ENCODE measurements at places on chromosomes 11 and 22.

DNA sequence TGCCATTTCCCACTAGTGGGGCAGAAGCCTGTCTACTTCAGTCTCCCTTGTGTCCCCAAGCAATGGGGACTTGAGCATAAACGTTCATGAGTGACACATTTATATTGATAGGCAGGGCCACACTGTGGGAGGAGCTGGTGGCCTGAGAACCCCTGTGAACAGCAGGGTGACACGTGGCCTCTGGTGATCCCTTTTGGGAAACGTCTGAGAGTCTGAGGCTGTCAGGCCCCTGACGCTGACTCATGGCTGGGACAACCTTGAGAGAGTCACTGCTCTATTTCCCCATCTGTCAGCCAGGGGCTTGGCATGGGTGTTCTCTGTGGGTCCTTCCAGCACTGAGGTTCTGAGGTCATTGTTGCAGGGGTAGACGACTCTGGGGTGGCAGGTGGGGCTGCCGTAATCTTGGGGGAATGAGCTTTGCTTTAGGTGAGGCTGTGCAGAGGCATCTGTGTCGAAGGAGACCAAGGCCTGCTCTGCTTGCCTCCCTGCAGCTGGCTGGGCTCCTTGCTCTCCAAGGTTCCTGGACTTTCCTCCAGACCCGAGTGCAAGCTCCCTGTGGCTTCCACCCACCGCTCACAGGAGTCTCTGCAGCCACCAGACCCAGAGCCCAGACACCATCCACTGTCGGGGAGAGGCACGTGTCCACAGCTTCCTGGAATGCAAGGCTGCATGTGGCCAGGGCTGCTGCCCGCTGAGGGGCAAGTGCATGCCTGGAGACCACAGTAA, 54.7 kb downstream of the SMIM38 start:
- no peak overlapping the region for H3K4me3 ChIP-seq
- H3K36me3 ChIP-seq, result no peaks in the 10 kb centered on the region
- no peaks in the 10 kb centered on the region for H3K4me1 ChIP-seq
- no peaks in the 10 kb centered on the region for H3K27me3 ChIP-seq

DNA sequence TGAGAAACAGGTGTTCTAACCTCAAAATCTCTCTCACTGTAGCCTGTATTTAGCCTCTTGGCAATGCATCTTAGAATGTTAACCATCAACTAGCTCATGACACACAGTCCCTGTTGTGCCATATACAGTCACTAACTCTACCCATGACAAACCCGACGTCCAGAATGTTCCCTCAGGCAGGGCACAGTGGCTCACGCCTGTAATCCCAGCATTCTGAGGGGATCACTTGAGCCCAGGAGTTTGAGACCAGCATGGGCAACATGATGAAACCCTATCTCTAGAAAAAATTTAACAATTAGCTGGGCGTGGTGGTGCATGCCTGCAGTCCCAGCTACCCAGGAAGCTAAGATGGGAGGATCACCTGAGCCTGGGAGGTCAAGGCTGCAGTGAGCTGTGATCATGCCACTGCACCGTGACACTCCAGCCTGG, 18.2 kb upstream of the CCDC34 start:
- H3K4me3 ChIP-seq, result no peak overlapping the region
- no peaks in the 10 kb centered on the region for H3K27me3 ChIP-seq
- no peaks in the 10 kb centered on the region for H3K36me3 ChIP-seq
- no peak overlapping the region for H3K27ac ChIP-seq
- H3K4me1 ChIP-seq, result no peaks in the 10 kb centered on the region
- no peak for DNase-seq

GRCh38 chr11:68664906-68665305, 19.4 kb upstream of the GAL start:
- no peaks in the 10 kb centered on the region for H3K4me1 ChIP-seq
- H3K4me3 ChIP-seq, result no peak overlapping the region

DNA sequence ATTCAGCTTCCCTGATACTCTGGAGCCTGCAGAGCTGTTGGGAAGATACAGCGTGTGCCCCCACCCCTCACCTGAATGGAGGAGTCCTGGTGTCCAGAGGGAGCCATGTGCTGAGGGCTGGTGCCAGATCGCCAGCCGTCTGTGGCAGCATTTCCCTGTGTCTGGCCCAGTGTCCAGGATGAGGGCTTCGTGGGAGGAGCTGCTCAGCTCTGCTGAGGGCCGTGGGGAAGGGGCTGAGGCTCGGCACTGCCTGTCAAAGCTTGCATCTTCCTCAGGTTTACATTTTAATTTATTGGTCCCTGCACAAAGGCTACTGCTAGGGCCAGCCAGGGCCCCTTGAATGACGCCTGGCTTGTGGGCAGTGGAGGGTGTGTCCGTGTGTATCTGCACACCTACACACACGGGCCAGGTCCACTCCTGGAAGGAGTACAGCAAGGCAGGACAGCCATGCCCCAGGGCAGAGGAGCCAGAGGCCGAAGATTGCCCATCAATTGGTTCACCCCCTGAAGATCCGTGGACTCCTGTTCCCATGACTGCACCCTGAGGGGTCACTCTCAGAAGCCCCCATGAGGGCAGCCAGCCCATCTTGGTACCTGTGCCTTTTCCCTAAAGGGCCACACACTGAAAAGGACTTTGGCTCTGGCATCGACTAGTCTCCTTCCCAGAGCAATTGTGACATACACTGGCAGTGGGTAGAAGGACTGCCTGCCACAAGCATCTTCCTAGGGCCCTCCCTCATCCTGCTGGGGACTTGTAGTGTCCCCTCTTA, 107.7 kb upstream of the PARVA start:
- no peak overlapping the region for H3K4me3 ChIP-seq
- H3K27ac ChIP-seq, result no peak overlapping the region
- no peaks in the 10 kb centered on the region for H3K36me3 ChIP-seq
- no peaks in the 10 kb centered on the region for H3K27me3 ChIP-seq
- no peak for DNase-seq
- no peaks in the 10 kb centered on the region for H3K4me1 ChIP-seq

DNA sequence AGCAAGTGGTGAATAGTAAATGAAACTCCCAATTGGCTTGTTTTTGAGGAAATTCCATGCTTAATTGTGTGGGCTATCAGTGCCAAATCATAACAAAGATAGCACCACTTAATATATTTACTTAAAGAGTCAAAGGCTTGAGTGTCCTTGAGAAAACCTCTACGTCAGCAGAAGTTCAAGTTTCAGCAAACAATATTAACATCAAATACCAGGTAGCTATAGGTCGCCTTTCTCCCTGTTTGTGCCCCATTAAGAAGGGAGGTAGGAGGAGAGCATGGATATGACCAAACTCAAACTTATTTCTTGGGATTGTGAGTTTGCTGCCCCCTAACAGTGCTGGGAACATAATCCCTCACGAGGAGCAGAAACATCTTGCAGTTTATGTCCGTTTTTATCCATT, 105.6 kb upstream of the SYN3 start:
- no peak for DNase-seq
- H3K27me3 ChIP-seq, result no peaks in the 10 kb centered on the region
- H3K36me3 ChIP-seq, result no peaks in the 10 kb centered on the region
- H3K4me3 ChIP-seq, result no peak overlapping the region
- no peak overlapping the region for H3K27ac ChIP-seq

GRCh38 chr11:11261629-11262028, 91.4 kb downstream of the CSNK2A3 start:
- no peaks in the 10 kb centered on the region for H3K27me3 ChIP-seq
- no peak overlapping the region for H3K27ac ChIP-seq
- H3K36me3 ChIP-seq, result no peaks in the 10 kb centered on the region
- DNase-seq, result no peak
- H3K4me3 ChIP-seq, result no peak overlapping the region

DNA sequence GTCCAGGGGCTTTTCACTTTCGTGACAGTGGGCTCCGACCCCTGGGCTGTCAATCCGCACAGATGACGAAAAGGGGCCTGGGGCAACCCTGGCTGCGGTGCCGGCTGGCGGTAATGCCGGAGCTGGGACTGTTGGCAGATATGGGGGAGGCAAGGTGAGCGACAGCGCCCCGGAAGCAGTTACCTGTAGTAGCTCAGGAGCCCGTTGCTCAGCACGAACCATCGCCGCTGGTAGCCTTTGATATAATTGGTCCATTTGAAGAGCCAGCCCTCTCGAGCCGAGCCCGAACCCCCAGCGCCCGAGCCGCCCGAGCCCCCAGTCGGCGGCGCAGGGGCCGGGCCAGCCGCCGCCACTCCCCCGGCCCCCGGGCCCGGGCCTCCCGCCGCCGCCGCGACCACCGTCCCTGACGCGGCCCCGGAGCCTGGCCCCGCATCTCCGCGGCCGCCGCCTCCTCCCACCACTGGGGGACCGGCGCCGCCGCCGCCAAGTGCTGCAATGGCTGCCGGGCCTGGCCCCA, 396 bp downstream of the OSBP start:
- H3K4me3 ChIP-seq, result peak overlapping the region; percentile 75
- peak; percentile 51 for DNase-seq
- H3K36me3 ChIP-seq, result peaks cover 2% of the 10 kb centered on the region
- H3K27me3 ChIP-seq, result no peaks in the 10 kb centered on the region
- H3K27ac ChIP-seq, result peak overlapping the region; percentile 63

- H3K36me3 ChIP-seq, result no peaks in the 10 kb centered on the region
- no peak overlapping the region for H3K27ac ChIP-seq
- peak; percentile 99 for DNase-seq
- peaks cover 12% of the 10 kb centered on the region for H3K4me1 ChIP-seq
- H3K27me3 ChIP-seq, result no peaks in the 10 kb centered on the region
- no peak overlapping the region for H3K4me3 ChIP-seq
Measured at GRCh38 chr11:11992257-11993212, 15.9 kb downstream of the DKK3 start.

DNA sequence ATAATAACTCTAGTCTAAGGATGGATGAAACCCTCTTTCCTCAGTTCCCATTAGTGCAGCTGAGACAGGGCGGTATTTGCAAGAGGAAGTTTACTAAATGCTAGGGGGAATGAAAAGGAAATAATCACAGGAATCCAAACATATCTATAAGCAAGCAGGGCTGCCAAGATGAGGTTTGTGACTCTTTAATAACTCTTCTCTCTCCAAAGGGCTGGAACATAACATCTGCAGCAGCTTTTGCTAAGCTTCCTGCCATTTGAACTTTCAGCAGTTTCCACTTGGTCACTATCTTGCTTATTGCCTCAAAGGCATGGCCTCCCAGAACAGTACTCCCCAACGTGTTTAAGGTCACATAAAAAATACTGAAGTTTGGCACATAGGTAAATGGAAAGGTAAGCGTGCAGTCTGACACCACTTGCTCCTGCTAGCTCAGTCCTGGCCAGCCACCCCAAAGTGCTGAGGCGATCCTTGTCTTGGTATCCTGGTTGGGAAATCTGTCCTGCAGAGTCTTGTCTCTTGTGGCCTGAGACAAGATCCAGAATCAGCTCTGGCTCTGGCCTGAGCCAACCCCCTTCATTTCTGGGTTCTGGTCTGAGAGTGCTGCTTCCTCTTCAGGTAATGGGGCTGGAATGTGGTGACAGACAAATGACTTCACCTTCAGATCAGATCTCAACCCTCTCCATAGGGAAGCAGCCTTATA, 81.8 kb downstream of the KCNC1 start:
- DNase-seq, result peak; percentile 89
- H3K27me3 ChIP-seq, result no peaks in the 10 kb centered on the region
- no peak overlapping the region for H3K4me3 ChIP-seq

DNA sequence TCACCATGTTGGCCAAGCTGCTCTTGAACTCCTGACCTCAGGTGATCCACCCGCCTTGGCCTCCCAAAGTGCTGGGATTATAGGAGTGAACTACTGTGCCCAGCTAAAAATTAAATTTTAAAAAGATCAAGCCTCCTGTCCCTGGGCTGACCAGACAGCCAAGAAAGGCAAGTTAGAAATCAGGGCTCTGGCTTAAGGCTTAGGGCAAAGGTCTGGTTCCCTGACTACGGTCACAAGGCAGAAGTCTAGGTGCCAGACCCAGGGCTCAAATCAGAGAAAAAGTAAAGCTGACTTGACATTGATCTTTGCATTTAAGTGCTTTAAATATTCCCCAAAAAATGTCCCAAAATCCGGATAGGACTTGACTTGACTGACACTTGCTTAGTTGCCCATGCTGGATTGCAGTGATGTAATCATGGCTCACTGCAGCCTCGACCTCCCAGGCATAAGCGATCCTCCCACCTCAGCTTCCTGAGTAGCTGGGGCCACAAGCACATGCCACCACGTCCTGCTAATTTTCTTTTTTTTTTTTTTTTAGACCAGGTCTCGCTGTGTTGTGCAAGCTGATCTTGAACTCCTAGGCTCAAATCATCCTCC, 17.3 kb upstream of the CRKL start:
- no peak for DNase-seq
- no peaks in the 10 kb centered on the region for H3K36me3 ChIP-seq
- no peaks in the 10 kb centered on the region for H3K27me3 ChIP-seq
- H3K4me1 ChIP-seq, result no peaks in the 10 kb centered on the region
- H3K27ac ChIP-seq, result no peak overlapping the region

- no peaks in the 10 kb centered on the region for H3K27me3 ChIP-seq
- H3K36me3 ChIP-seq, result no peaks in the 10 kb centered on the region
- DNase-seq, result no peak
- no peak overlapping the region for H3K4me3 ChIP-seq
- H3K27ac ChIP-seq, result no peak overlapping the region
Measured at GRCh38 chr22:20636075-20636812, 128.8 kb downstream of the MED15 start.

DNA sequence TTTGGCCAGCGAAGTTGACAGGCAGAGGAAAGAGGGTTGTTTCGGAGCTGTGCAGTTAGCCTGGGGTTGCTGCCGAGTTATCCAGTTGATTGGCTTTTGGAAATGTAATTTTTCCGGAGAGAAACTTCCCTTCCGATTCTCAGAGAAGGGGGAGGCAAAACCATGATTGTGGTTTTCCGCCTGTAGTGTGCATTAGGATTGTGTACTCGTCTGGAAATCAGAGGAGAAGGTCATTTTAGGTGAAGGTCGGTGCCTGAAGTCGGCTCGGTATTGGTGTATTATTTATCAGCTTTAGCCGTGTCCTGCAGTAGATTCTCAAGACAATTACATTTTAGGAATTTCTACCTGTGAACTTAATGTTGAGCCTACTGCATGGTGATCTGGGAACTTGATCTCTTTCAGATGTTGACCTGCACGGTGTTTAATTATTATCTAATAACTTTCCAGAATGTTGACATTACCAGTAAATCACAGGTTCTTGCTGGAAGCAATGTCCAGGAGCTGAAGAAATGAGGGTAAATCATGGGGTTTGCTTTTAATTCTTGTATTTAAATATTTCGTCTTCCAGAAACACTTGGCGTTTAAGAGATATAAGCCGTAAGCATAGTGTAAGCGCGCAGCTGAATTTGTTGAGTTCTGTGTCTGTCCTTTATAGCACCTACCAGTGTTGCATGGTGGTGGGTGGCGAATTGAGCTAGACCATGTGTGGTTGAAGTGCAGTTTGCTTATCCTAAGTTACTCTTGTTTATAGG, 1.3 kb downstream of the ARHGEF12 start:
- no peak overlapping the region for H3K27ac ChIP-seq
- peak overlapping the region; percentile 40 for H3K4me3 ChIP-seq
- peaks cover 6% of the 10 kb centered on the region for H3K4me1 ChIP-seq
- H3K27me3 ChIP-seq, result no peaks in the 10 kb centered on the region

DNA sequence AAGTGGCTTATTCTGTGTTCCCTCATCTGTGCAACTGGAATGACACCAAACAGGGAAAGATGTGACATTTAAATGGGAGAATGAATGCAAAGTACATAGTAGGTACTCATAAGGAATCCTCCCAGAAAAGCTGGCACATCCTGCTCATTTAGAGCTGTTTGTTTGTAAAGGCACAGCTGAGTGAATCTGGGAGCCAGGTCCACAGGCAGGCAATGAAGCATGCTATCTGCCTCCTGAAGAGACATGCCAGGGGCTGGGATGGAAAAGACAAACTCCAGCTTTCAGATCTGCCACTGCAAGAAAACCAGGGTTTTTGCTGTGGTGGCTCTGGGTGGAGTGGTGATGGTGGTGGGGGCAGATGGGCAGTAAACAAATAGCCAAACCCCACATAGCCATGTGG, 150.1 kb downstream of the TENM4 start:
- H3K27ac ChIP-seq, result no peak overlapping the region
- H3K4me3 ChIP-seq, result no peak overlapping the region
- no peaks in the 10 kb centered on the region for H3K36me3 ChIP-seq
- H3K4me1 ChIP-seq, result no peaks in the 10 kb centered on the region
- no peak for DNase-seq
